ENCODE measurements at places on chromosomes 1 and 21.

GRCh38 chr1:50902419-50902818 lies 57.6 kb downstream of the FAF1 start:
- no peak for DNase-seq

GRCh38 chr1:17645068-17645911 lies 105.8 kb downstream of the ARHGEF10L start:
- DNase-seq, result no peak

DNA sequence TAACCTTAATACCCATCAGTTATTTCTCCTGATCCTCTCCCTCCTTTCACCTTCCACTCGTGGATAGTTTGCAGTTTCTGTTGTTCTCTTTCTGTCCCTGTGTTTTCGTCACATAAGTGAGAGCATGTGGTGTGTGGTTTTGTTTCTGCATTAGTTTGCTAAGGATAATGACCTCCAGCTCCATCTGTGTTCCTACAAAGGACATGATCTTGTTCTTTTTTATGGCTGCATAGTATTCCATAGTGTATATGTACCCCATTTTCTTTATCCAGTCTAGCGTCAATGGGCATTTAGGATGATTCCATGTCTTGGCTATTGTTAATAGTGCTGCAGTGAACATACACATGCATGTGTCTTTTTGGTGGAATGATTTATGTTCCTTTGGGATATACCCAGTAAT lies 36.6 kb upstream of the GPR25 start:
- DNase-seq, result no peak

GRCh38 chr21:21606041-21606440 lies 607.8 kb downstream of the NCAM2 start:
- DNase-seq, result no peak

- no peak for DNase-seq
Measured at GRCh38 chr1:193309936-193310475, 123.6 kb upstream of the B3GALT2 start.

DNA sequence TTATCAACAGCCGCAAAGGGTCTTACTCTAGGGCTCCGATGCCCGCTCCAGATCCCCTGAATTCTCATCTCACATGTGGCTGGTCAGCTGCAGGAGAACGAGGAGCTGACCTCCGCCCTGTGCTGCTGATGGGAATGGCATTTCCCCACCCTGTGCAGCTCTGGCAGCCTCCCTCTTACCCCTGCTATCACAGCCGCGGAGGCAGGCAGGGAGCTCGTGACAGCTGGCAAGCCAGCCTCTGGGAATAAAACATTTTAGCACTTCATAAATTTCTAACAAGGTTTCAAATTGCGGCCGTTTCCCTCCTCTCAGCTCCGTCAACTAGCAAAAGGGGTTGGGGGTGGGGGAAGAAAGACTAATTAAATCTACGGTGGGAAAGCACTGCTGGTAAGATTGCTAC lies 81.1 kb downstream of the DSCAM start:
- DNase-seq, result no peak

DNA sequence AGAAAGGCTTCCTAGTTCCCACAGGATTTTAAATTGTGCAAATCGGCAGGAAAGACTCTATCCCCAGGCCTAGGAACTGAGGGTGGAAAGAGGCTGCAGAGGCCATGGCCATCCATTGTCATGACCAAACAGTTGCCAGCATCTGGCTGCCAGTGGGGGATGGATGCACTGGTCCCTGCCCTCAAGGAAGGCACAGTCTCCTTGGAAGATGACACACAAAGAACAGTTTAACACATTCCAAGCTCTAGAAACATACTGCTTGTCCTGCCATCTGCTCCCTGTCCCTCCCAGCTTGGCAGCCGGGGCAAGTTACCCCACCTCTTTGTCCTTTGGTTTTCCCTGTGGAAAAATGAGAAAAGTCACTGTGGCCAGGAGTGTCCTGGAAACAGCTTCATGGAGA lies 83.2 kb downstream of the BCAR3 start:
- no peak for DNase-seq

All from AG10803 (cell line).